CD4-positive, alpha-beta T cell treated with Interleukin-21 for 1 hour (primary cell): ENCODE measurements at places on chromosomes 16 and 17.

- DNase-seq, result peak; percentile 30
These were observed 8.5 kb upstream of the SSTR2 start for GRCh38 chr17:73156166-73156840.

DNA sequence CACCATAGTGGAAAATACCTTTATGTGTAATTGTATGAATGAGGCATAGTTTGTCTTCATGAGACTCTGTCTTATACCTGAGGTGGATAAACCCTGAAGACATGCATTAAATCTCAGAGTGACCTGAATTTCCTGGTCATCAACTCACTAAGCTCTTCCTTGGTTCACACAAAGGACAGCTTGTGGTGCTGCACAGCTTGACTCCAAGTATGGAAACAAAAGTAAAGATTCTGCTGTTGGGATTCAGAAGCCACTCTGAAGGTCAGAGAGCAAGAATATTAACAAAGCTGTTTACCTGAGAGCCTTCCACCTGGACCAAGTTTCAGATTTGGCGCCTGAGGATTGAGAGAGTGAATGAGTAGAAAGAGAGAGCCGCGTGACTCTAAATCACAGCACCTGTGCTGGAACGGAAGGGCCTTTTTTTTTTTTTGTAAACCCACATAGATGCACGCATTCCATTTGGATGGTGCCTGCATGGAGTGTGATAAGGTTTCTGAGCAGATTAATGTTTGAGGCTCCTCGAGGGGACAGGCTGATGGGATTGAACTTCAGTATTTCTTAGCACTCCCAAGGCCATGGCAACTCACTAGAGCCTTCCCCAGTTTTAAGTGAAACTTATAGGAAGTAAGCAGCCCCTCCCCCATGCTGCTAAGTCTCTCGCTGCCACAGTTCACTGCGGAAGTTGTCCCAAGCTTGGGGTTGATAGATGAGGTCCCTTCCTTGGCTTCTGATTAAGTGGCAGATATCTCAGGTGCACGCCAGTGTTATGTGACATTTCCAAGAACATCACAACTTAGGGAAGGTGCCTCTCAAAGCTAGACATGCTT is 28.7 kb downstream of the CALB2 start:
- no peak for DNase-seq

- no peak for DNase-seq
These were observed 25.6 kb upstream of the MTSS2 start for GRCh38 chr16:70711211-70712031.

DNA sequence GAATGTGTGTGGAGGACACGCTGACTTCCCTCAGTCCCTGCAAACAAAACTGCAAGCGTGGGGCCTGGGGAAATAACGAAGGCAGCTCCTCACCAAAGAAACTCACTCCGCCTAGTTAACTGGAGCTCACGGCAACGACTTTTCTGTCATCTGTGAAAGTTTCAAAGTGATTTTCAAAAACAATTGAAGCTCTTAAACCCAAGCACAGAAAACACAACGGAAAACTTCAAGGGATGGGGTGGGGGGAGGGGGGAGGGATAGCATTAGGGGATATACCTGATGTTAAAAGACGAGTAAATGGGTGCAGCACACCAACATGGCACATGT is 3.2 kb upstream of the GNG13 start:
- DNase-seq, result no peak

DNA sequence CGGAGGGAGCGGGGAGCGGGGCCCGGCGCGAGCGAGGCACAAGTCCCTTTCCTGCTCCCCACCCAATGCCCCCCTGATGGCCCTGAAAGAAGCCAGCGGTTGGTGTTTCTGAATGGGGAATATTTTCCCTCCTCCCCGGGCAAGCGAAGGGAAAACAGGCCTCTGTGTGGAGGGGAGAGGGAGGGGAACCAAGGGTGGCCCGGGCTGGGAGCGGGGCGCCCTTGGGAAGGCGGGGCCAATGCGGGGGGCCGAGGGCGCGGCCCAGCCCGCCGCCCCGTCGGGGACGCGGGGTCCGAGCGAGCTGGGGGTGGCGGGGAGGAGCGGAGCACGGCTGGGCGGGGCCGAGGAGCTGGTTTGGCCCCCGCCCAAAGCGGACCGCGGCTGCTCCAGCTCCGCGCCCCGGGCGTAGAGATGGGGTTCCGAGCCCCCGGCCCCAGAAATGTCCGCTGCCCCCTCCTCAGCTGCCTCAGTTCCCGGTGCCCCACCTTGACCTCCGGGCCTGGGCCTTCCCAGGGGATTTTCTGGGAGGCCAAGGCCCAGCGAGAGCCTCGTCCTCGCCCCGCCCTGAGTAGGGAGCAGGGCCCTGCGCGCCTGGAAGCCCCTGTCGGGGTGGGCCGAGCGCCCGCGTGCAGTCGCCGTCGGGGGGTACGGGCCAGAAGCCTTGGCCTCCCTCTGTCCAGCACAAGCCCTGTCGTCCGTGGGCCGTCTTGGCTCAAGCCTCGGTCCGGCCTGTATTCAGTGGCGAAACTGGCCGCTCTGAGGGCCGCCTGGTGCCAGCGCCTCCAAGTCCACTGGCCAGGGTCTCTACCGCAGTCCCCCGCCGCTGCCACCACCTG is 3.9 kb upstream of the HEXIM1 start:
- DNase-seq, result peak; percentile 28

- DNase-seq, result no peak
These were observed 11.0 kb downstream of the ENDOV start for GRCh38 chr17:80425835-80426426.

DNA sequence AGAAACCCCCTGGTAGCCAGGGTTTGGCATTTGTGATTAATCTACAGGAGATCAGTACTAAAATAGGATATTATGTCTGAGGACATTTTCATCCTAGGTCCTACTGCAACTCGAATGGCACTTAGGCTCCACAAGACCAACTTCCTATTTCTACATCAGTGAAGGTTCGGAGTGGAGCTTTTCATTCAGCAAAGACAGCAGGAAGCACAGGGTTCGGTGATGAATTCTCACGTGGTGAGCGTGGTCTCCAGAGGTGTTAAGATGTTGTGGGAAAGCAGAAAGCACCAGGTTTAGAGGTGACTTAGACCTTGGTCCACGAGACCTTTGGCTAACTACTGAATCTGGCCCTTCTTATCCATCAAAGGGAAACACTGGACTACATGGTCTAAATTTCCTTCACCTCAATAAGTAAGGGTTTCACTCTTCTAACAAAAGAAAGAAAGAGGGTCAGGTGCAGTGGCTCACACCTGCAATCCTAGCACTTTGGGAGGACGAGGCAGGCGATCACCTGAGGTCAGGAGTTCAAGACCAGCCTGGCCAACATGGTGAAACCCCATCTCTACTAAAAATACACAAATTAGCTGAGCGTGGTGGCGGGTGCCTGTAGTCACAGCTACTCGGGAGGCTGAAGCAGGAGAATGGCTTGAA is 13.9 kb upstream of the HELZ start:
- peak; percentile 54 for DNase-seq

GRCh38 chr16:79554912-79555311 is 45.6 kb downstream of the MAF start:
- DNase-seq, result no peak

DNA sequence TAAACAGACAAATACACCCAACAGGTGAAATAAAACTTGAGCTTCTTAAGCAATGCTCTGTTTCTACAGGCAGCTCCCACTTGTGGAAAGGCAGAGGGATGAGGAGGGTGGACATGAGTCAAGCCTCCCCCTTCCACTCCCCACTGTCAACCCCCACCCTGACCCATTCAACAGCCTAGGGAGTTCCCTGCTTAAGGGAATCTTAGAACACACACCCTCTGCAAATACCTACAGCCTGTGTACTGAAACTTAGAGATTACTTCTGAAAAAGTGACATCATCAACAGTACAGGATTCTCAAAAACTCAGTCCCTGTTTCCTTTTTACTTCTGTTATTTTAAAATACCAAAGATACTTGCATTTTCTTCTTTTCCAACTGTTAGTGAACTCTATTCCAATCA is 345.4 kb downstream of the SOX9 start:
- DNase-seq, result no peak

GRCh38 chr16:76303637-76304314 is 26.6 kb downstream of the CNTNAP4 start:
- no peak for DNase-seq

DNA sequence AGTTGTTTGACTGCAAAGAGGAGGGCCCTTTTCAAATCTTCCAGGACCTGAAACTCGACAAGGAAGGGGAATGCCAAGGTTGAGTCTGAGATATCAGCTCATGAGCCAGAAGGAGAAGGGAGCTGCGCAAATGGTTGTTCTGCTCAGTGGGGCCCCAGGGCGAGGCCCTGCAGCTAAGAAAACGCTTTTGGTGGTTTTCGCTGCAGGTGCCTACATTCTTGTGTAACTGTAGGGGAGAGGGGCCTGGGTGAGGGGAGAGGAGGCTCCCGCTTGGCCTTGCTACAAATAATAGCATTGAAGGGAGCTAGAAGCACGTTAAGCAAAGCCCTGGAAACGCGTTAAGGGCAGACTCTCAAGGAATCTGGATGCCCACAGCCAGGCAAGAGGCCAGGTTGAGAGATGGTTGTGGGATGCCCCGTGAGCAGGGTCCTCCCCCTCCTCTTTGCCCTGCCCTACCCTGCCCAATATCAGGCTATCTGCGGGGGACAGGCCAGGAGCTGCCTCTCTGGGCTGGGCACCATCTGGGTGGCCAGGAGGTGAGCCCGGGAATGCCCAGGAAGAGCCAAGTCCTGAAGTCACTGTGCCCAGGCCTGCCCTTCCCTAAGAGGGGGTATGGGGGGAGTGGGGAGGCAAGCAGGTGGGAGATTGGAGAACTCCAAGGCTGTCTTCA is 21.9 kb downstream of the GPR142 start:
- no peak for DNase-seq

- no peak for DNase-seq
These were observed 43.4 kb downstream of the ANKRD11 start for GRCh38 chr16:89446975-89447293.

- no peak for DNase-seq
These were observed 557 bp downstream of the KCNG4 start for GRCh38 chr16:84239141-84239769.

- DNase-seq, result peak; percentile 95
These were observed at the start of gene SPAG5 for GRCh38 chr17:28598799-28599310. Gene SPAG5, minus strand, starts transcription at chr17:28599025. Its CDS starts 79 bp downstream, at chr17:28598946.

DNA sequence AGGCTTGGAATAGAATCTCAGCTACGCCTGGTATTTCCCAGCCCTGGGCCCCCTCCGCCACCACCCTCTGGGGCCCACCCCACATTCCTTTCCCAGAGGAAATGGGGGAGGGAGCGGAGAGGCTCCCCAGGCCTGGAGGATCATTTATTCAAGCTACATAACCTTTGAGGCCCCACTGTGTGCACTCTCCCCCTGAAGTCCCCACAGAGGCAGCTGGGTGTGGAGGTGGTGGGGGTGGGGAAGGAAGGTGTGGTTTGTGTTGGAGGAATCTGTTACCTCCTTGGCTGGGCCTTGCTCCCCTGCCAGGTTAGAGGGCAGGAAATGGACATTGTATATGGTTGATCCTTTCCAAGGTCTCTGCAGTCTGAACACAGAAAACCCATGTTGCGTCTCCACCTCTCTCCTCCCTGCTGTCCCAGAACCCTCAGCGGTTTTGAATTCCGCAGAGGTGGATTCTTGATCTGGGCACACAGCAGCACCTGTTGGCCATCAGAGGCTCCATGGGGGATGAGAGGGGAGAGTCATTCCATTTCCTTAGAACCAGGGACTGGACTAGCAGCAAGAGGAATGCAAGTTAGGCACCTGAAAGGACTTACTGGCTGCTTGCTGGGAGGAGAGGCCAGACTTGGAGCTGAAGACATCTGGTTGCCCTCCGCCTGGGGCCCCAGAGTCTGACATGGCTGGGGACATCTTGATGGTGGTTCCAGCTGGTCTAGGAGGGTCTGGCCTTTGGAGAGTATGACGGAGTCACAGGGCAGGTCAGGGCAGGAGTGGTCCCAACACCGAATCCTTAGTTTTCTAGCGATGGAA is 23.0 kb downstream of the ARHGAP23 start:
- no peak for DNase-seq

- DNase-seq, result no peak
These were observed 78.0 kb upstream of the GAS7 start for GRCh38 chr17:10276436-10276835.

- no peak for DNase-seq
These were observed 115.9 kb upstream of the CIBAR2 start for GRCh38 chr16:85227946-85228862.

DNA sequence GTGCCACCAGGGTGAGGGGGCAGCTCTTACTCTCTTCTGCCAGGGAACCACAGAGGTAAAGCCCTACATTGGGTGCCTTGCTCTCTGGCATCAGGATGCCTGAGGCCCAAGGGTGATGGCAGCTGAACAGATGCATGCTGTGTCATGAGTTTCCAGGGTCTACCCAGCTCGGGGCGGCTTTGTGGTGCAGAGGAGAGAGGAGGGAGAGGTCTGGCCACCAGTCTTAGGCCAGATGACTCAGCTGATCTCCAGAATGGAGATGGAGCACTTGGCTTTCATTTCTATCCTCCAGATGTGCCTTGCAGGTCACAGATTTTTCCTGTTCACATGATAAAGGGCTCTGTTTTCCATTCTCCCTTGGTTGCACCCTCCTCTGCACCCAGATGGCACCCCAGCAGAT is 23.6 kb upstream of the USP22 start:
- no peak for DNase-seq

DNA sequence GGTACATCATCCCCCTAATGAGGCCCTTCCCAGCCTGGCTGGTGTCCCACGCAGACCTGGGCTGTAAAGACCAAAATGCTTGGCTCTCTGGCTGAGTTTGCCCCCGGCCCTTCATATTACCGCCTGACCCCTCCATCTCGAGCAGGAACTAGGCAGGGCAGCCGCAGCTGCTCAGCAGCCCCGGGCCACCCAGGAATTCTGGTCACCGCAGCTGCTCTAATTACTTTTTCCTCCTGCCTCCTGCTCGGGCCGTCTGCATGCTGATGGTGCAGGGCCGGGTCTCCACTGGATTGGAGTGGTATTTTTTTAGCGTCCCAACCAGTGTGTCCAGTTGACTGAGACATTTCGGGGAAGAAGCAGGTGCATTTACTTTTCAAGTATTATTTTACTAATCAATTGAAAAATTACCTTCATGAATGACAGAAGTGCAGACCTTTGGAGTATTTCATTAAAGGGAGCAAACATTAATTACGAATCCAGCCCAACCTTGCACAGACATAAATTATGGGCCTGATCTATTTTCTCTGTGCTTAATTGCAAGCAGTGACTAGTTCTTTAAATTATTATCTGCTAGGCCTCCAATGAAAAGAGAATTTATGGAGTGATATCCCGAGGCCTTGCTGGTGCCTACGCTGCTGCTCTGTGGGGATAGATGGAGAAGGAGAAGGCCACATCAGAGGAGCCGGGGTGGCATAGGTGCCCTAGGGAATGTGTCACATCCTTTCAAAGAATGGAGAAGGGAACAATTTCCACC is 176.2 kb downstream of the CYLD start:
- DNase-seq, result no peak

- DNase-seq, result no peak
These were observed 120.0 kb downstream of the PHKB start for GRCh38 chr16:47581114-47581513.

GRCh38 chr16:85202631-85203461 is 90.6 kb upstream of the CIBAR2 start:
- no peak for DNase-seq
